ENCODE measurements at places on chromosomes 4 and X. TPM values are rescaled to one million over a fixed set of nuclear protein-coding genes. Genes with fewer than 3 reads are reported as not detected.

DNA sequence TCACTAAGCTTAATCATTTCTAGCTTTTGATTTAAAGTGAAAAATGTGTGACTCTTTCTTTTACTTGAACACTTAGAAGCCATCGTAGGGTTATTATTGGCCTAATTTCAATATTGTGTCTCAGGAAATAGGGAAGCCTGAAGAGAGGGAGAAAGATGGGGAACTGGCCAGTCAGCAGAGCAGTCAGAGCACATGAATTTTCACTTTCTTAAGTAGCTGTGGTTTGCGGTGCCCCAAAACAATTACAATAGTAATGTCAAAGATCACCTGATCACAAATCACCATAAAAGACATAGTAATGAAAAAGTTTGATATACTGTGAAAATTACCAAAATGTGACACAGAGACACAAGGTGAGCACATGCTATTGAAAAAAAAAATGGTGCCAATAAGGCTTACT is 45.5 kb downstream of the CENPC start:
- no peak for DNase-seq

DNA sequence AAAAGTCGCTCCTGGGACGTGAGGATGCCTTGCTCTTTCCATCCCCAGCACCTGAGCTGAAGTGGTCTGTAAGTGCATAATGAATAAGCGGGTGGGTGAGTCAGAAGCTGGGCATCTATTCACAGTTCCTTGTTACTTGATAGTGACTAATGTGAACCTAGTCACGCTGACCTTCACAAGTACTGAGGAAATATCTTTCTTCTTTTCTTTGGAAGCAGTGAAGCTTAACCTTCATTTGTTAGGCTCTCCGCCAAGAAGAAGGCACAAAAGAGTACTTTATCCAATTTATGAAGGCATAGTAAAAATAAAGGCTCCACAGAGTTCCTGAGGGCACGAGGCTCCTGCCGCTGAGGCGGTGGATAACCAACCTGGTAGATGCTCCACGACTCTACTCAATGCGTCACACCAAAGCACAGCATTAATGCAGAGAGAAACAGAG is 475.7 kb upstream of the SLIT2 start:
- no peak for DNase-seq

- no peak for DNase-seq
These were observed 16.3 kb upstream of the PDK3 start for GRCh38 chrX:24448762-24449250.

DNA sequence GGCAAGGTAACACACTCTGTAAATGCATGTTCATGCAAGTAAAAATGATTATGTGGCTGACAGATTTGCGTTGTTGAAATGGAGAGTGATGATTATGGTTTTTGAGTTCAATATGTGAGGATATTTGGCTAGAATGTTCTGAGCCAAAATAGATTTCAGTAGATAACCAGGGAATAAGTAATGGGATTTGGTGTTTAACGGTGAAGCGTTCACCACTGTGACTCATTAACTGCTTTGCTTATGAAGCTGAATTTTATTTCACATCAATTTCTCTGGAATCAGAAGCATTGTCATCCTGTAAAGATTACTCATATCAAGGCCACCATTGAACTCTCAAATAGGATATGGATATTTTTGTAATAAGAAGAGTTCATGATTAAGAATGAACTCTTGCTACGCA is 11.7 kb downstream of the AFP start:
- no peak for DNase-seq

DNA sequence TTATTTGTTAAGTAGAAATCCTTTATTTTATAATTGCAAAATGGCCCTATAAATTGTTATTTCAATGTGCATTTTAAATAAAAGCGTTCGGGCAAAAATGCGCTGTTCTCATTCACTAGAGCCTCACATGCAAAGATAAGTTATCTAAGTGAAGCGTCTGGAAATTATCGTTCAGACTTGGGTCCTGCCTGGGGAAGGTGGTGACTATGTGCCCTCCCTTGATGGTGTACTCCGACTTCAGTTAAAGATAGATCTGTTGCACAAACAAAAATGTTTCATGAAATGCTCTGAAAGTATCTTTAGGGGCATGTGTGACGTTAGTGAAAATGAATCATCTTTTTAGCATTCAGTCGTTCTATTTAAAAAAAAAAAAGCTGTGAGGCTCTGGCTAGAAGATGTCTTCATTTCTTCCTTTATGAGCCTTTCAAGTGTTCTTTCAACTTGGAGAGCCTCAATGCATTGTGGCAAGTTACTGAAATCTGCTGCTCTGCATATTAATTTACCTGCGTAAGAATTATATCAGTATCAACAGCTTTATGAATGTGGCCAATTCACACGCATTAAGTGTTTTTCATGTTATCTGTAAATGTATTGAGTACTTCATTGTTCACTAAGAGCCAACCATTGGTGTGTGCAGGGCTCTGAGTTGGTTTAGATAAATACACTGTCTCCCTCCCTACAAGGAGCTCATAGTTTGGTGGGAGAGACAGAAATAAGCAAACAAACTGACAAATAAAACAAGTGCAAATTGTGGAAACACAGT is 83.0 kb downstream of the AFF1 start:
- DNase-seq: no peak

DNA sequence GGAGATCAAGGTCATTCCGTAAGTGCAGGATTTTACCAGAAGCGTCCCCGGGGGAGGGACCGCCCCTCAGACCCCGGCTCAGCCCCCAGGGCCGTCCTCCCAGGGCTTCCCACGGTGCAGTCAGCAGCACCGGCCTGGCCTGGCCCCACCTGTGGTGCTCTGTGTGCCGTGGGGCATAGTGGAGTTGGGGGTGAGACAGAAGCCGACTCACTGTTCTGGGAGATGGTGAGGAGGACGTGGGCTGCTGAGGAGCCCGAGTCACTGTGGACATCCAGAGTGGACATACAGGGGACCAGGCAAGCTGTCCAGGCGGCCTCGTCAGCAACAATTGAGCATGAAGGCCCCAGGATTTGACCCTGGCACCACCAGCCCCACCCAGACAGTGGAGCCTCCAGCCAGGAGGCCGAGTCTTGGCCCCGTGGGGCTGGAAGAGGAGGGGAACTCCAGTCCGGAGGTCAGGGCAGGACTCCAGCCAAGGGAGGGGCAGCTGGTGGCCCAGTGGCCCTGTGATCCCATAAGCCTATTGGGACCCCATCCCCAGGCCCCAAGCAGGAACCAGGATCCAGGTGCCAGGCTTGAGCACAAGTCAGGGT is 19.1 kb downstream of the ATP5ME start:
- no peak for DNase-seq

DNA sequence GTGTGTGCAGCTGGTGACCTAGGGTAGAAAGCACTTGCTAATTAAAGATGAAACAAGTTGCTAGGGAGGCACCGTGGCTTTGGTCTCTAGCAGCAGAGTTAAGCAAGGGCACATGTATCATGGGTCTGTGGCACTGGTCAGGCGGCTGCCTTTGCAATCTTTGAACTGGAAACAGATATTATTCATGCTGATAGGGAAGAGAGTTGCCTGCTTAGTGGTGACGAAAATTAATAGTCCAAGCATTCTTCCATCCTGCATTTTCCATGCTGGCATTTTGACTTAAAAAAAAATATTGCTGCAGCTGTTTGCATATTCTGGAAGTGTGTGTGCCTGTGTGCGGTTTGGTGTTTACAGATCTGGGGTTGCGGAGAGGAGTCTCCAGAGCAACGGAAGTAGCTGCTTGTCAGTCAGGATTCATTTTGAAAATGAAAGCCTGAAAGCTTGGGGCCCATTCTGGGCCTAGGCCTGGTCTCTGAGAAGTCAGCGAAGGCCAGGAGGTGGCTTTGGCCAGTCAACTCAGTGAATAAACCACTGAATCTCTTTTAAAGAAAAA is 2.3 kb upstream of the SOWAHD start:
- peak; percentile 51 for DNase-seq

- peak; percentile 6 for DNase-seq
These were observed 40.3 kb downstream of the PDGFC start for GRCh38 chr4:156931267-156931666.

GRCh38 chrX:19863857-19864223 is 23.6 kb downstream of the SH3KBP1 start:
- DNase-seq: no peak

GRCh38 chr4:3364199-3364598 is 71.4 kb downstream of the RGS12 start:
- no peak for DNase-seq

- DNase-seq: peak; percentile 35
These were observed 15.0 kb downstream of the RGN start for GRCh38 chrX:47093248-47093647.

DNA sequence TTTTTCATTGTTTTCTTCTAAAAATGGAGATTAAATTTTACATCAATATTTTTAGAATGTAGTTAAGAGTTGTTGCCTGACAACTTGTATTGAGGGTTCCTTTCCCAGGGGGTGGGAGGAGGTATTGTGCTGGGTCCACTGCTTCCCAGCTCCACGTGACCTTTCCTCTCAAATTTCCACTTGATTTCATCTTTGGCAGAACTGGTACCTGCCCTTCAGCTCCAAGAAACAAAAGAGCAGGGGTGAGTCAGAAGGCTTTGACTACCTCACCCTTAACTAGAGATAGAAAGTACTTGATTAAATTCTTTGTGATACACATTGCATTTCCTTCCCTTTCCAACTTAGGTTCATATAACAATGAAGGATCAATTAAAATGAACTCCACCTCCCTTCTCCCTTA is 19.7 kb downstream of the TRIM2 start:
- DNase-seq: peak; percentile 77

- no peak for DNase-seq
These were observed 26.3 kb downstream of the SORCS2 start for GRCh38 chr4:7218686-7219085.

GRCh38 chr4:122819708-122820449 is 6.8 kb upstream of the FGF2 start:
- DNase-seq: no peak

- no peak for DNase-seq
These were observed 882.6 kb downstream of the TRIML1 start for GRCh38 chr4:189021831-189022230.

- DNase-seq: no peak
These were observed 97.1 kb upstream of the ATOH1 start for GRCh38 chr4:93731456-93731855.

DNA sequence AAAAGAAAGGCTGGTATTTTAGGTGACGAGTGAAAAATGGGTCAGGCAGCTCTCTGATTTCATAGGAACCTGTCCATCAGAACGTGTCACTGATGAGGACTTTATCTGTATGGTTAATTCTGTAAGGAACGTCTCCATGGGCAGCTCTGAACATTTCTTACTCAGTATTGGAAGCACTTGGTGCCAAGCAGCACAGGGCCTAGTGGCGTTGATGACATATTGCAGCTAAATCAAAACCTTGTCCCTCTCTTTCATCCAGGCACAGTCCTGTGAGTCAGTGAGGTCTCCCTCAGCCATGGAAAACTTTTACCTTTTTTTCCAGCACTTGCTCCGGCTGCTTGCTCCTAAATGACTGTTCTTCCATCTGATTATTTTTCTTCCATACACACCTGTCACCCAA is 301.9 kb downstream of the DHX15 start:
- DNase-seq: no peak

DNA sequence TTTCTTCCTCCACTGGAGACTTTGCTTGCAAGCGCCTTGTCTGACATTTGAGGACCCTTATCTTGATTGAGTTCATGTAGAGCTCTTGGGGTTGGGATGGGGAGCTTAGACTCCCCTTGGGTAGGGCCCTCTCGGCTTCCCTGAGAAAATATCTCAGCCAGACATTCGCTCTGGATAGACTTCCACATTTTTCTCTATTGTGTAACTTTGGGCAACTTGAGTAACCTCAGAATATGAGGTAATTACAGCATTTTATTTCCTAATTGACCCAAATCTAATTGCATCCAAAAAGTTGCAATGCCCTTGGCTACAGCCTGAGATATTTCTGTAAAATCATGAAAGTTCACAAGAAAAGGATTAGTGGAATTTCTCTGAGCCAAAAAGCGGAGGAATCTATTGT is 102.8 kb upstream of the MXRA5 start:
- DNase-seq: no peak

DNA sequence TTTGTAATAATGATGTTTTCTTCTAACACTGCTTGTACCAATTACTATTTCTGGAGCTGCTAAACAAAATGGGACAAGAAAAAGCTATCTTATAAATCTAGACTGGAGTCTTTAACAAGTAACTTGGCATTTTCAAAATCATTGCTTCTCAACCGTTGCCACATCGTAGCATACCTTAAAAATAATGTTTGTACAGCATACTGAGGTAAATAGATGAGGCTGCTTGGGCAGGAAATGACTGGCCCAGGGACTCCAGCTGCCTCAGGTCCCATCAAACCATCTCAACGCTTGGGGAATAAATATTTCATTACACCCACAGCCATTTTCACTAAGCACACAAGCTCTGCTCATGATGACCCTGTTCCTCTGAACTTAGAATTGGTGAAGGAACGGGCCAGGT is 115.1 kb downstream of the SPANXA1 start:
- DNase-seq: no peak

GRCh38 chr4:63693321-63693720 is 715.9 kb downstream of the TECRL start:
- no peak for DNase-seq

GRCh38 chrX:11264925-11265324 is 28.3 kb upstream of the AMELX start:
- no peak for DNase-seq

- no peak for DNase-seq
These were observed 184.0 kb upstream of the GALNTL6 start for GRCh38 chr4:171629182-171629581.

DNA sequence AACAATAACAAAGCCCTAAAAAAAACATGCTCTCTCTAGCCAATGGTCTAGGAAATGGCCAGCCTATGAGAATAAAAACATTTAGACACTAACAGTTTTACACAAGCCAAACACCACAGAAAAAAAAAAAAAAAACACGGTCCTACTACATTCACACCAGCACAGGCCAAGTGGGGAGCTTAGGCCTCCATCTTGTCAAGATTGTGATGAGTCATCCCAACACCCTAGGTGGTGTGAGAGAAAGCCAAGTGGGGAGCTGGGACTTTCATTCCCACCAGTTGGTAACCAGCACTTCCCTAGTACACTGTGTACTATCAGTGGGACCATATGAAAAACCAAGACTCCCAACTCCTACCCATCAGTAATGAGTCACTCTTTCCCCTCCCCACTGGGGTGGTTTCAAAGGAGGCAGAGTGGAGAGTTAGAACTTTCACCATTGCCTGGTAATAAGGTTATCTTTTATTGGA is 95.6 kb downstream of the ADAMTS3 start:
- DNase-seq: no peak

- DNase-seq: no peak
These were observed 22.9 kb downstream of the OCIAD1 start for GRCh38 chr4:48853604-48854394.

GRCh38 chr4:103073792-103074438 is 2.6 kb downstream of the SLC9B2 start:
- DNase-seq: no peak

- DNase-seq: peak; percentile 80
These were observed 561 bp upstream of the N4BP2 start for GRCh38 chr4:40055863-40056715.

Gene UGT2B15
- 15.0 TPM for polyA plus RNA-seq

Gene GPRIN3
- 12.2 TPM for polyA plus RNA-seq

Gene GAB1
- 71.7 TPM for polyA plus RNA-seq

Gene TCEAL7
- polyA plus RNA-seq: not detected

Gene CTSO
- polyA plus RNA-seq: 8.9 TPM

Gene FGF13
- 0.67 TPM for polyA plus RNA-seq

Gene ANXA10
- polyA plus RNA-seq: 1.1 TPM

Gene JCHAIN
- polyA plus RNA-seq: 42.3 TPM

Gene PGAM4
- not detected for polyA plus RNA-seq

Gene UGT8
- 18.9 TPM for polyA plus RNA-seq

Gene SATL1
- not detected for polyA plus RNA-seq
